Caki2 (cell line): ENCODE measurements at places on chromosomes 1 and 21. TPM values are rescaled to one million over a fixed set of nuclear protein-coding genes. Genes with fewer than 3 reads are reported as not detected.

Gene IFI44L
- total RNA-seq = 3.7 and 9.0 TPM in 2 replicates

Gene FASLG
- total RNA-seq = not detected in 2 replicates

Gene OR2AJ1
- not detected in 2 replicates for total RNA-seq

Gene PKP1
- total RNA-seq = not detected in 2 replicates

Gene MCOLN3
- 0.46 and 1.0 TPM in 2 replicates for total RNA-seq

Gene FCRL1
- not detected in 2 replicates for total RNA-seq

Gene PBX1
- total RNA-seq = 3.1 and 9.6 TPM in 2 replicates

Gene CELA2A
- not detected in 2 replicates for total RNA-seq

Gene CCNL2
- total RNA-seq = 34.3 and 34.9 TPM in 2 replicates

Gene DPT
- not detected in 2 replicates for total RNA-seq

Gene HFM1
- 0.10 and 0.14 TPM in 2 replicates for total RNA-seq

Gene RGS13
- total RNA-seq = not detected in 2 replicates

Gene WDR64
- not detected in 2 replicates for total RNA-seq

Gene LMX1A
- not detected in 2 replicates for total RNA-seq

Gene S100A13
- total RNA-seq = 155 and 171 TPM in 2 replicates
